ENCODE measurements at places on chromosomes 1 and 21. TPM values are rescaled to one million over a fixed set of nuclear protein-coding genes. Genes with fewer than 3 reads are reported as not detected.

The LINGO4 gene
- total RNA-seq: 18.2 TPM

The VAMP3 gene
- 69.6 TPM for total RNA-seq

The TMEM59 gene
- total RNA-seq: 192 TPM

The PER3 gene
- 4.8 TPM for total RNA-seq

The SMPDL3B gene
- total RNA-seq: not detected

The DISP1 gene
- 3.7 TPM for total RNA-seq

DNA sequence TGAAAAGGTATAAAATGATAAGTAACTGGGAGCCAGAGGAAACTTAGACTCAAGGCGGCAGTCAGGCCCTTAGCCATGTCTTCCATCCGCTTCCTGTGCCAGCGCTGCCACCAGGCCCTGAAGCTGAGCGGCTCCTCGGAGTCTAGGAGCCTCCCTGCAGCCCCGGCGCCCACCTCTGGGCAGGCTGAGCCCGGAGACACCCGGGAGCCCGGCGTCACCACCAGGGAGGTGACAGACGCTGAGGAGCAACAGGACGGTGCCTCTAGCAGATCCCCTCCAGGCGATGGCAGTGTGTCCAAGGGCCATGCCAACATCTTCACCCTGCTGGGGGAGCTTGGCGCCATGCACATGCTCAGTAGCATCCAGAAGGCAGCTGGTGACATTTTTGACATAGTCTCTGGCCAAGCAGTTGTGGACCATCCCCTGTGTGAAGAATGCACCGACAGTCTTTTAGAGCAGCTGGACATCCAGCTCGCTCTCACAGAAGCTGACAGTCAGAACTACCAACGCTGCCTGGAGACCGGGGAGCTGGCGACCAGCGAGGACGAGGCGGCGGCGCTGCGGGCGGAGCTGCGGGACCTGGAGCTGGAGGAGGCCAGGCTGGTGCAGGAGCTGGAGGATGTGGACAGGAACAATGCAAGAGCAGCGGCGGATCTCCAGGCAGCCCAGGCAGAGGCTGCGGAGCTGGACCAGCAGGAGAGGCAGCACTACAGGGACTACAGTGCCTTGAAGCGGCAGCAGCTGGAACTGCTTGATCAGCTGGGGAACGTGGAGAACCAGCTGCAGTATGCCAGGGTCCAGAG is at the start of gene BECN2:
Gene BECN2 (plus strand): TSS at position 76 of the 803 bp plus-strand sequence. CDS start 0 bp downstream, at position 76.
- no peak within 1 kb of the TSS for H3K4me3 ChIP-seq
- no peaks in the 10 kb centered on the region for H3K4me1 ChIP-seq
- no peak within 1 kb of the TSS for H3K27ac ChIP-seq
- DNase-seq: no peak
- H3K36me3 ChIP-seq: no peaks in the 10 kb centered on the region

DNA sequence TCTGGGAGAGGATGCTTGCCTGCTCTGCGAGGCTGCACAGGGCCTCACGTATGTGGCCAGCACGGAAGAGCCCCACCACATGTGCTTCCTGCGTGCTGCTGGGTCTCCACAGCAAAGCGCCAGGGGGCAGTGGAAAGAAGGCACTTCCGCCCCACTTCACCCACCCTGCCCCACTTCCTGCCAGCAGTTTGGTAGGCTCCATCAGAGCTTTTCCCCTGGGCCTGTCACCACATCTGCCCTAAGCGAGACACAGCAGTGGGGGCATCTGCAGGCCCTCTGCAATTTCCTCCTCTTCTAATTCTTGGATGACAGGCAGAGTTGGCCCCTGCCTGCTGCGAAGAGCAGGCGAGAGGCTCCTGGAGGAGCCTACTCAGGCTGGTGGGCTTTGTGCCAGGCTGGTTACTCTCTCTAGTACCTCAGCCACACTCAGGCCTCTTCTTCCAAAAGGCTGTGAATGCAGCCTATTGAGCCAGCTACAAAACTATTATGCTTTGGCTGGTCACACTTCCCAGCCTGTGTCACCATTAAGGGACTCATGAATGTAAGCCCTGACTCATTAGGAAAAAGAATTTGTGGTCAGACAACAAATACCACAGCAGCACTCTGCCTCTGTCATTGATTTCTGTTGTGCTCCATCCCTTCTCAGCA is 25.0 kb downstream of the CD244 start:
- DNase-seq: no peak
- H3K4me1 ChIP-seq: no peaks in the 10 kb centered on the region
- no peaks in the 10 kb centered on the region for H3K36me3 ChIP-seq
- H3K4me3 ChIP-seq: no peak overlapping the region
- no peaks in the 10 kb centered on the region for H3K27me3 ChIP-seq

DNA sequence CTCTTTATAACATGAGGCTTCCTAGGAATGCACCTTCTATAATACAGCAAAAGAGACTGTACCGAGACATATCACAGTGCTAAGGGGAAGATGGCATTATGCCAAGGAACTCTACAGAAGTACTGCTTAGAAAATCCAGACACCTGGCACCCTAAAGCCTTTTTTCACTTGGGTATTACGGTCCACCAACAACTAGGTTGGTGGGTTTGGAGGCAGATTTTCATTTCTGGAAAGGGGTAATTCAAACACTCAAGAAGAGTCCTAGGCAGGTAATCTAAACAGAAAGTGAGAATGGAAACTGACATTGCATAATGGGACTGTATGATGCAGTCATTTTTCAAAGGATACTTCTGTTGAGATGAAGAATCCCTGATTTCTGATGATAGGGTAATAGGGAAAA is 19.6 kb downstream of the SCMH1 start:
- no peak for DNase-seq
- peaks cover 11% of the 10 kb centered on the region for H3K4me1 ChIP-seq
- H3K36me3 ChIP-seq: no peaks in the 10 kb centered on the region
- H3K4me3 ChIP-seq: no peak overlapping the region

DNA sequence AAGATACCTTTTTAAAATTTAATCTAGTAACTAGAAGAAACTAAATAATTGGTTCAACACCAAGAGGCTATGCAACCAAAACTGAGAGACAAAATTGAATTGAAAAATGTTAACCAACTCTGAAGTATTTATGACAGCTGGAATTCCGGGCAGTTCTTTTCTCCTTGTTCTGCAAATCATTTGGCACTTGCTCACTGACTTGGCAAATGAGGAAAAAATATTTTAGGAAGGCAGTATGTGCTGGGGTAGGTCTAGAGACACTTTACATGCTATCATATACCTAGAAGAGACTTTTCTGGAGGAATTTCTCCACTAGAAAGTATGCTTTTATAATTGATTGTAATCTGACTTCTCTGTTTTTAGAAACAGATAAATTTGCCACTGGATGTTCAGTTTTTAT is 22.1 kb upstream of the SH3D21 start:
- H3K36me3 ChIP-seq: peaks cover 4% of the 10 kb centered on the region
- H3K27me3 ChIP-seq: no peaks in the 10 kb centered on the region
- H3K27ac ChIP-seq: peak overlapping the region; percentile 91
- DNase-seq: no peak
- peak overlapping the region; percentile 9 for H3K4me3 ChIP-seq

GRCh38 chr1:44831516-44831915 is 11.5 kb downstream of the PTCH2 start:
- H3K27me3 ChIP-seq: no peaks in the 10 kb centered on the region
- H3K4me1 ChIP-seq: no peaks in the 10 kb centered on the region
- no peaks in the 10 kb centered on the region for H3K36me3 ChIP-seq
- H3K27ac ChIP-seq: no peak overlapping the region
- peak; percentile 30 for DNase-seq

GRCh38 chr21:33914188-33914587 is 1.4 kb downstream of the ATP5PO start:
- DNase-seq: no peak
- H3K27me3 ChIP-seq: no peaks in the 10 kb centered on the region
- H3K4me3 ChIP-seq: peak overlapping the region; percentile 99
- peaks cover 20% of the 10 kb centered on the region for H3K4me1 ChIP-seq
- no peak overlapping the region for H3K27ac ChIP-seq
